ENCODE measurements at places on chromosomes 6 and 20. TPM values are rescaled to one million over a fixed set of nuclear protein-coding genes. Genes with fewer than 3 reads are reported as not detected.

- DNase-seq: no peak
Measured at GRCh38 chr6:133623065-133623464, 265.8 kb upstream of the TCF21 start.

DNA sequence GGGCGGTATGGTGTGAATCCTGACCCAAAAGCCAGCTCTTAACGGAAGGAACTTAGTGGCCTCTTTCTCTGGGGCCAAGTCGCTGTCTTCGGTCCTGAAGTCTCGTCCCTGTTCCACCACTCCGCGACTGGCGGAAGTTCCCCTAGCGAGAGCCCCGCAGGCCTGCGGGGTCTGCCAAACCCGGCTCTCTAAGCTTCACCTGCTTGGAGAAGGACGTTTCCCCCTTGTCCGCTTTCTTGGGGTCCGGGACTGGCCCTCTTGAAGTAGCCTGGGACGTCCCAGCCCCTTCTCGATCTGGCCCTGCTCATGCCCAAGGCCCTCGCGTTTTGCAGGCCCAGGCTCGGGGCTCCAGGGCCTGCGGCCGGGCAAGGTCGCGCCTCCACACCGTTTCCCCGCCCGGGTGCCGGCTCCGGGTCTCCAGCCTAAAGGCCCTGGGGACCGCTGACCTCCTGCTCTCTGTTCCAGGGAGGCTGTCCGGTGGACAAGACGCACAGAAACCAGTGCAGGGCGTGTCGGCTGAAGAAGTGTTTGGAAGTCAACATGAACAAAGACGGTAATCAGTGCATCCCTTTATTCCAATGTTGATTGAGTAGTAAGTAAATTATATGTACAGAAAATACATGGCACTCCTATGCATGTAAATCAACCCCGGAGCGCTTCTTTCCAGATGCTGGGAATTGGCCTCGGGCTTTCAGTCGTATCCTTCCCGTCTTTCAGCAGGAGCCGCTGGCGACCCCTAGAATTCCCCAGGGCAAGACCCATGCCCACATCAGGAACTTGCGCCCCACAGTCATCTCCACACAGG is 8.8 kb downstream of the NR2E1 start:
- DNase-seq: no peak

- DNase-seq: no peak
Measured at GRCh38 chr6:116877743-116878142, 701 bp downstream of the RFX6 start.

GRCh38 chr6:168728056-168728455 is 287.1 kb downstream of the SMOC2 start:
- no peak for DNase-seq

DNA sequence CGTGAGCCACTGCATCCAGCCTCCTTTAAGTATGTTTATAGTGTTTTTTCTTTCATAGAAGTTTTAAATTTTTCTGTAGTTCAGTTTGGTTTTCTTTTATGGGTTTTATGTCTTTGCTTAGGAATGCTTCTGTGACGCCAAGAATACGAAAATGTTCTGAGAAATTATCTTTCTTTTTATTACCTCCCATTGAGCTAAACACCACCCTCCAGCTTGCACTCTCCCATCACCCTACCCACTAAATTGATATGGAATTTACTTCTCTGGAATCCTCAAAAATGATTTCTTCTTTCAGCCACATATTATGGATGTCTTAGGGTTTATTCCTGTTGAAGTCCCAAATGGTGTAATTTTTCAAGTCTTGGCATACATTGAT is 38.1 kb downstream of the JARID2 start:
- DNase-seq: no peak

DNA sequence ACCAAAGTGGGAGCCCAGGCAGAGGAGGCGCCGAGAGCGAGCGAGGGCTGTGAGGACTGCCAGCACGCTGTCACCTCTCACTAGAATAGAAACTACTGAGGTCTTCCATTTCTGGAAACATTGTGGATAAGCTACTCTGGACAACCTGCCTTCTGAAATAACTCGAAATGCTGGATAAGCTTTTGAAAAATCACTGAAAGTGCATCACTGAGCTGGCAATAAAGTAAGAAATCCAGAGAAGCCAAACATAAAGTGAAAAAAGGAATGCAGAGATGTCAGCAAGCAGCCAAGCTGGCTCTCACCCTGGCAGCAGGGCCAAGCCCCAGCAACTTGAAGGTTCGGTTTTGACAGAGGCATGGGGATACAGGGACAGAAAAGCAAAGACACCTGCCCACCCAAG is 59.2 kb upstream of the MYLIP start:
- DNase-seq: no peak

GRCh38 chr20:61558726-61559125 is 306.7 kb downstream of the CDH4 start:
- DNase-seq: no peak

EYS gene
- total RNA-seq: 0.12 TPM

GRCh38 chr6:136341967-136342366 is 52.3 kb upstream of the BCLAF1 start:
- DNase-seq: no peak

DNA sequence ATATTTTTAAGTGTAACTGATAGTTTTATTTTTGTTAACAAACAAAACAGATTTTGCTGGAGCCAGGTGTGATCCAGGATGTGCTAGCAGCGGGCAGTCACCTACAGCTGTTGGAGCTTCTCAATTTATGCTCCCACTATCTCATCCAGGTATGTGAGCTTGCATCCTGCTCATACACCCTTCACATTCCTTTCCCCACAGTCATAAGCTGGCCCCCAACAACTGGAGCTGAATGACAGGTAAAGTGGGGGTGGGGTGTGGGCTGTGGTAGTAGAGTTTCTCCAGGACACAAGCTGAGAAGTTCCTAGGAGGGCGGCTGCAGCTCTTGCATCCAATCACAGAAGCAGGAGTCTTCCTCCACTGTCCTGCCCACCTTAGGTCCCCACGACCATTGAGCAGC is 140.1 kb downstream of the KLHL32 start:
- DNase-seq: no peak

DNA sequence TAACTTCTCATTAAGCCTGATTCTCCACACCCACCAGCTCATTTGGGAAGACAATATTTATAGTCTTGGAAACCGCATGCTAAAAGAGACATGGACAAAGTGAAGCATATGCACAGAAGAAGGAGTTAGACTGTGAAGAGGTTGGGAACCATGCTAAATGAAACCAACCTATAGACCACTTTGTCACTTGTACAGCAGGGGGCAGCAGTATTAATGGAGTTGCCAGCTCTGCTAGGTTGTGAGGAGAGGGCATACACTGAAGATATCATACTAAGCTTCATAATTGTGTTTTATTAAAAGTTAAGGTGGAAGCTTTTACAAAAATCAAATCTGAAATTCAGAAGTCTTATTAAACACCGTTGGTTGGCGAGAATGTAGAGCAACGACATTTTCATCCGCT is 38.3 kb upstream of the HMGCLL1 start:
- no peak for DNase-seq

BMP2 gene
- 23.5 TPM for total RNA-seq

All from omental fat pad (tissue), 4 donors.